ENCODE measurements at places on chromosomes 12 and 14.

- no peak for DNase-seq
Observed at GRCh38 chr12:18683327-18684013, 54.3 kb downstream of the PLCZ1 start.

GRCh38 chr14:41824441-41824840, 217.8 kb downstream of the LRFN5 start:
- DNase-seq, result no peak

GRCh38 chr14:103872481-103873113, 25.2 kb upstream of the PPP1R13B start:
- no peak for DNase-seq

GRCh38 chr12:108915632-108916133, 35.8 kb downstream of the DAO start:
- no peak for DNase-seq

DNA sequence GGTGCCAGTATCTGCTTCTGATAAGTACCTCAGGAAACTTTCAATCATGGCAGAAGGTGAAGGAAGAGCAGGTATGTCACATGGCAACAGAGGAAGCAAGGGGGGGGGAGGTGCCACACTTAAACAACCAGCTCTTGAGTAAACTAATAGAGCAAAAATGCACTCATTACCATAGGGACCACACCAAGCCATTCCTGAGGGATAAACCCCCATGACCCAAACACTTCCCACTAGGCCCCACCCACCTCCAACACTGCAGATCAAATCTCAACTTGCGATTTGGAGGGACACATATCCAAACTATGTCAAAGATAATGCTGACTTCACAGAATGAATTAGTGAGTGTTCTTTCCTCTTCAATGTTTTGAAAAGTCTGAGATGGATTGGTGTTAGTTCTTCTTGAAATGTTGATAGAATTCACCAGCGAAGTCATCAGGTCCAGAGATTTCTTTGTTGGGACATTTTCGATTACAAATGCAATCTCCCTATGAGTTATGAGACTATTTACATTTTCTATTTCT, 16.6 kb downstream of the TFCP2 start:
- DNase-seq, result no peak

GRCh38 chr14:21268617-21269251, 508 bp downstream of the HNRNPC start:
- peak; percentile 39 for DNase-seq

DNA sequence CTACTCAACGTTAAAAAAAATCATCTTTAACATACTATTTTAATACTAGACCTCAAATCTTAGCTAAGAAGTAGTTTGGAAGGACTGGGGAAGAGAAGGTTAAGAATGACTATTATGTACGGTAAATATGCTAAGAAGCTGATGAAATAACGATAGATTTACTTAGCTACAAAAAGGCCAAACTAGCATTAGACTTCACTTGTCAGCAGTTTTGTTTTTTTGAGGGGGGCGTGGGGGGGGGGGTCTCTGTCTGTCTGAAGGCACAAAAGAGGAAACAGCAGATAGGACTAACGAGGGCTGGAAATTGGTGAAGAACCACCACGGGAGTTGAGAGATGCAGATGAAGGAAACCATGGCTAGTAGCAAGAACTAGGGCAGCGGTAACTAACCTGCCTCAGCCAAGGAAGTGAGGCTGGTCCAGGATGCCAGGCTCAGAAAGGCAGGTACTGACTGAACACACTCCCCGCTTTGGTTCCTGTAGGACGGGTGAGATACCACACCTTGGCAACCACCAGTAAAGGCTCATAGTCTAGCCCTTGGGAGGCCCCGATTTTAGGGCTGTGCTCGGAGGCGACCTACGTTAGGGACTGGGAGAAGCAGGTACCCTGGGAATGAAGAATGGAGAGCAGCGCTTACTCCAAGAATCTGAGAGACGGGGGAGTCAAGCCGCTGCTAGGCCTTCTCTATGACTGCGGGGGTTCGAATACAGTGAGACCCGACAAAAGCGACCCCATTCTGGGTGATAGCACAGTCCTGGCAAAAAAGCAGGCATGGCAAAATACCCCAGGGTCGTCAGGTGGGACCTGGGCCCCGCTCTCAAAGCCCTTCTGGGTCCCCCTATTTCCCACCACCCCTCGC, 675 bp downstream of the NEDD8 start:
- DNase-seq, result no peak

DNA sequence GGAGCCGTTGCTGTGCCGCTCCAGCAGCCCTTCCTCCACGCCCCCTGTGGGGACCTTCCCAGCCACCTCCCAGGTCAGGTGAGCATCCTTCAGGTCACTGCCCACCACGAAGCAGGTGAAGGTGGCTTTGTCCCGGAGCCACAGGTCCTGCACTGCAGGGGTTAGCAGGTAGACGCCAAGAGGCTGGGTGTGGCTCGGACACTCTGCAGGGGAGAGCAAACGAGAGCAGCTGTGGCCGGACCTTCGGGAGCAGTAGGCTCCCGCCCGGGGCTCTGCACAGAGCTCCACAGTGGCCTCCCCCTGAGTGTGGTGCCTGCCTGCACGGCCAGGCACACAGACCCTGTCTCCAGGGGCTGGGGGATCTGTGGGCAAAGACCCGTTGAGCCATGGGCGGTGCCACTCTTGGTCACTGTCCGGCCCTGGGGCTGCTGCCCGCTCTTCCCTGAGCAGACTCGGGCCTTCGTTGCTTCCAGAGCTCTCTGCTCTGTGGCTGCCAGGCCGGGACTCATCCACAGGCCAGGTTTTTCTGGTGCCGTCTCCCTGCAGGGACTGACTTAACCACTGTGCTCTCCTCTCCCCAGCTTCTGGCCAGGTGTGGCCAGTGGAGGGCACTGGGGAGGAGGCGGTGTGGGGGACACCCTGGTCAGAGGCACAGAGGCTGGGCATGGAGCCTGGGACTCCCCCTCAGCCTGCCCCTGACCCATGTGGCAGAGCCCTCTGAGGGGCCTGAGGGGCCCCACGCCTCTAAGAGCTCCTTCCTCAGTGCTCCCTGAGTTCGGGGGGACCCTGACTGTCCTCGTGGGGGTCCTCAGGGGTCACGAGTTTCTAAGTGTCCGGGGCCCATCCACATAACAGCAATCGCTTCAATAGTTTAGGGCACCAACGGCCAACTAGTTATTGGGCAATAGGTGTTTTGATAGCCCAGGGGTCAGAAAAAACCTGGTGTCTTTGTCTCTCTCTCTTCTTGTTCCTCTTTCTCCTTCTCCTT, 314.9 kb downstream of the TMEM121 start:
- no peak for DNase-seq

- DNase-seq, result no peak
Observed at GRCh38 chr12:29768372-29768771, 15.4 kb downstream of the TMTC1 start.

Data from activated CD4-positive, alpha-beta T cell treated with anti-CD3 and anti-CD28 coated beads for 24 hours (primary cell).